ENCODE measurements at places on chromosomes 5 and 9.

DNA sequence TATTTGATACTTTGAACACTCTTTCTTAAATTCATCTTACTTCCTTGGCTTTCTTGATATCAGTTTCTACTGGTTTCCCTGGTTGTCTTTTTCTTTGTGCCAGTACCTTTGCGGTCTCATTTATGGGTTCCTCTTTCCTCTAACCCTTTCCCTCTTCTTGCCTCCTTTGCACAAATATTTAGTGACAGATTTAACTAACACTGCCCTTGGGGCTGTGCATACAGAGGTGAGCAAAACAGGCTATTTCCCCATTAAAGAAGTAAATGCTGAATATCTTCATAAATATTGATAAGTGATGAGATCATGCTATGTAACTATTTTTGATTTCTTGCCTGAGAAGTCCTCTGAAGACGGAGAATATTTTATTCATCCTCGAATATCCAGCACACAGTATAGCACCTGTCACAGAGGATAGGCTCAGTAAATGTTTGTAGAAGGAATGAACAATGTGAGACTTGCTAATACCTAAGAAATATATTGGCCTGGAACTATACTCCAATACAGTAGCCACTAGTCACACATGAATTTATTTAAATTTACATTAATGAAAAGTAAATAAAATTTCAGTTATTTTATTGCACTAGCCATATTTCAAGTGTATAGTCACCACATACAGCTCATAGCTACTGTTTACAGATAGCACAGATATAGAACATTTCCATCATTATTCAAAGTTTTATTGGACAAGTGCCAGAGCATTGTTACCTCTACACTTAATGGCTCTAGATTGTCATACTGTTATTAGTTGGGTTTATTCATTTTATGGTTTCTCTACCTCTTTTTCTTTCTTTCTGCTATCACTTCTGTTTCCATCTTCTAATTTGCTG is 90.4 kb downstream of the RIC1 start:
- DNase-seq, result no peak

GRCh38 chr9:86279839-86280238 is 2.5 kb downstream of the ISCA1 start:
- DNase-seq, result no peak

DNA sequence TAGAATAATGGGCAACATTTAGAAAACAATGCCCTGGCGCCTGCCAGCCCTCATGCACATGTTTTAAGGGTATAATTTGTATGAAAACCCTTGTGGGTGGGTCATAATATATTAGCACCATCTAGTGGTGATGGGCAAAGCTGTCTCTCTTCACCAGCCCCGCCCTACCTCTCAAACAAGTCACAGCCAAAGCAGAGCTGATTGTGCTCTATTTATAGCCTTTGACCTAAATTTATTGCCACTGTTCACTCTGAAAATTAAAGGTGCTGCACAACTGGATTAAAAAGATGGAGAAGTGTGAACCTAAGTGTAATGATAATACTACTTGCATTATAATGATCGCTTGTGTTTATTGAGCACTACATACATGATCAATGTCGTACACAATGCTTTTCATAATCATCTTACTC is 131.9 kb upstream of the ANKH start:
- peak; percentile 74 for DNase-seq

DNA sequence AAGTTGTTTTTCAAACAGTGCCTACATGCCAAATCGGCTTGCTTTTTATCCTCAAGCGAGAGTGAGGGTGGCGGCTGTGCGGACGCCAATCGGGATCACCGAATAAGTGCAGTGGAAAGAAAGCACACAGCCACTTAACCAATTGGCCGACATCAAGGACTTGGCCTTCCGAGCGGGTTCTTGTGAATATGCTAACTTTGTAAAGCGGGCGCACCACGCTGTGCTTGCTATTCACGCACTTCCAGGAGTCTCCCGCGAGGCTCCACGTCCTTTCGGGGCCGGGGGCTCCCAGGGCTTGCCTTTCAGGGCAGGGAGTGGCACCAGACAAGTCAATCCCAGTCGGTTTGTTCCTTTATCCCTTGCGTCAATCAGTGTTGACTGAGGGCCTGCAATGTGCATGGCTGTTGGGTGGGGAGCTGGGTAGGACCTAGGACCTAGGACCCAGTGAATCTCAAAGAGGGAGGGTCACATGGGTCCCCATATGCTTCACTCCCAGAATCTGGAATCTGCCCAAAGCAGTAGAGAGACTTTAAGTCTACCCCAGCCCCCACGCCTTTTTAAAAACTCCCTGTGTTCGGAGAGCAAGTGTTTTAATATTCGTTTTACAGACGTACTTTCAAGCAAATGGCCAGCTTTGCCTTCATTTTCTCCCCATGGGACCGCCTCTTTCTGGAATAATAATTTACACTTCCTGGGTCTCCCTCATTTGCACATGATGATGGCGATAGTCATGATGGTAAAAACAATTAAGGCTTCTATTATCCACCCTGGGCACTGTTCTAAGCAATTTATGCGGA is 2.0 kb upstream of the GCNT4 start:
- no peak for DNase-seq

- peak; percentile 97 for DNase-seq
Measured at GRCh38 chr5:154858297-154858971, at the start of gene CNOT8. TSS of gene CNOT8 (plus strand) at chr5:154858627. CDS start at chr5:154863279, 4,652 bp downstream.

DNA sequence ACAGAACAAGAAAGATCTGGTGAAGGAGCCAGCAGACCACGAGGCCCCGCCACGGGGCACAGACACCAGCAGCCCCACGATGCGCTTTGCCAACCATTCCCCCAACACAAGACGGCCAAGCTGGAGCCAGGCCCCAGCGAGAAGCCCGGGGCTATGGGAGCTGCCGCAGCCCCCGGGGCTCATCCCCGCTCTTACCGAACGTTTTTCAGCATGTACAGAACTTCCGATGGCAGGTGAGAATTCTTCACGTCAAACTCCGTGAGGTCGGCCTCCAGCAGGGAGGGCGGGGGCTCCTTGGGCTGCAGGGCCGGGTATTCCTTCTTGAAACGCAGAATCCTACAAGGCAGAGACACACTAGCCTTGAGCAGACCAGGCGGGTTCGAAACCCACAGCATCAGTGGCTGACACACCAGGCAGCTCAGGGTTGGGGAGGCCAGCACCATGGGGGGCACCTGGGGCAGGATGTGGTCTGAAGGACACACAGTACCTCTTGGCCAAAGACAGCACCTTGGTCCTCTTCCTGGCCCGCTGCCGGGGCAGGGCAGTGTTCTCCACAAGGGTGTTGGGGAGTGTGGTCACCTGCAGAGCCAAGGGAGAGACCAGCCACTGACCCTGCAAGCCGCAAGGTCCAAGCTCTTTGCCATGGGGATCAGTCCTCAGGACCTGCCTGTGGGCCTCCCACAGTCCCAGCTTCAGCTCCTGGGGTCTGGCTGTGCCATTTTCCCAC is 6.8 kb downstream of the PNPLA7 start:
- no peak for DNase-seq

GRCh38 chr5:168422431-168422830 is 63.8 kb upstream of the RARS1 start:
- DNase-seq, result no peak

- peak; percentile 71 for DNase-seq
Measured at GRCh38 chr9:124852829-124853531, at the start of gene WDR38. TSS of gene WDR38 (plus strand) at chr9:124853460. CDS start at chr9:124853532, 72 bp downstream.

DNA sequence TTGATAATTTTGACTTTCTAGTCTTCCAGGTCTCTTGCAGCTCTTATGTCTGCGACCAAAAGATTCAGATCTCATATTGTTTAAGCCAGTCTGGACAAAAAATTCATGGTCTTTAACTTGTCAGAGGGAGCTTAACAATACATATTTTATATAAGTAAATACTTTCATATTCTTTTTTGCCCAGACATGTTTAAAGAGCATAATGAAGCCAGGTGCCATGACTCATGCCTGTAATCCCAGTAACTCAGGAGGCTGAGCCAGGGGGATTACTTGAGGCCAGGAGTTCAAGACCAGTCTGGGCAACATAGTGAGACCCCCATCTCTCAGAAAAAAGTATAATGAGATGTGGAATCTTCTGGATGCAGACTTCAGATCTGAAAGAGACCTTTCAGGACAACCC is 69.8 kb downstream of the JMY start:
- DNase-seq, result no peak

DNA sequence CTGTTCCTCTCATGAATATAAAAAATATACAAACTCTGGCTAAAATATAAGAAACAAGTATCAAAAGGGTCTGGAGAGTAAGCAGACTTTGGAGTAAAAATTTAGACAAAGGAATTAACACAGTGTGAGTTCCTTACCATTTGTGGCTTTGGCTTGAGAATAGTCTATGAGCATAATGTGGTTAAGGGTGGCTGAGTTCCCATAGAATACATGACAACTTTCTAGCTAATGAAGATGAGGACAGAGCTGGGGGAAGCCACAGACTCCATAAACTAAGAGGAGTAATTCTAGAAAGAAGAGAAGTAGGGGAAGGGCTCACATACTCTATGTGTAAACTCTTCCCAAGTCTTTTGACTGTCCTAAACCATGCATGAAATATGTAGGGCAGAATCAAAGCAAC is 79.4 kb downstream of the CAAP1 start:
- DNase-seq, result no peak

DNA sequence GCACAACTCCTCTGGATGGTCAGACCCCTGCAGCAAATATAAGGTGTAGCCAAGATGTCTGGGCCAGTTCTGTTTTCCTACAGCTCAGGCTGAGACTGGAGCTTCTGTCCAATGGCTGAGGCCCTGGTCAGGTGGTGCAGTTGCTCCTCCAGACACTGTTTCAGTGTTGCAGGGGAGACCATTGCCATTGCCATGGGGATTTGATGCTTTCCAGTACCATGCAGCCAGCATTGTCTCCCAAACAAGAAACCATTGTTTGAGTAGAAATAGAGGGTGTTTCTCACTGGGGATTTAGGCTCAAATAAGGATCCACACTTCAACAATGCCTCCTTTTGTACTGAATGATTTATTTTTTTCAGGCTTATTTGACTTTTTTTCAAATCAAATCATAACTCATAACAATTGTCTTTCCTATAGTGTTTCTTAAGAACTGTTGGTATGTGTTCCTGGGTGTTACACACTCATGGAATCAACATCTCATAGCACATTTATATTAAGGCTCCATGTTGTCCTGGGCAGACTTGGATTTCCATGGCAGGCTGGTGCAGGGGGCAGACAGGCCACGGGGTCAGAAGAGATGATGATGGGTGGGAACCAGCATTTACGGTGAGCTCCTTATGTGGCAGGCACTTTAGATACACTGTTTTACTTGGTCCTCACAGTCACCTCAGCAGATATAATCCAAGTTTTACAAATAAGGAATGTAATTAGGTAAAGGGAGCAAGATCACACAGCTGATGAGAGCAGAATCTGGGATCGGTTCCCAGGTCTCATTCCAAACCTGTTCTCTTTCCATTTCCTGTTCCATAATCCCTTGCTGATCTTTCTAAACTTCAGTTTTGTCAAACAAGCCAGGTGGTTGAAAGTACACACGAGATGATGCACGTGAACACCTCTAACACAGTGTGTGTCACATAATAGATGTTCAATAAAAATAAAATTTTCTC is 95.9 kb upstream of the GNAQ start:
- no peak for DNase-seq

DNA sequence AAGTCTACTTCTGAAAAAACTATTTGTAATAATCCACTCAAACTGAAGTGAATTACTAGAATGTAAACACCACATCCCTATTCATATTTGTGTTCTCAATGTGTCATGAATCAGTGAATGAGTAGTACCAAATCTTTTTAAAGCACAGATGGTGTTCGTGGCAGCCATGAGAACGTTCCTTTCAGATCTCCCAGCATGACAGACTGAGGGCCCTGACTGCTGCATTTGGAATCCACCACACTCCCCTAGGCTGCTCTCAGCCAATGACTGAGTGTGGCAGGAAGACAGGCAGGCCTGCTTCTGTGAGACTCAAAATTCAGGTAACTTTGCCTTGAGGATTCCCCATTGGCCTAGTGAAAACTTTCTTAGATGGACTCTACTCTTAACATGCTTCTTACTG is 10.9 kb upstream of the JMY start:
- DNase-seq, result no peak

DNA sequence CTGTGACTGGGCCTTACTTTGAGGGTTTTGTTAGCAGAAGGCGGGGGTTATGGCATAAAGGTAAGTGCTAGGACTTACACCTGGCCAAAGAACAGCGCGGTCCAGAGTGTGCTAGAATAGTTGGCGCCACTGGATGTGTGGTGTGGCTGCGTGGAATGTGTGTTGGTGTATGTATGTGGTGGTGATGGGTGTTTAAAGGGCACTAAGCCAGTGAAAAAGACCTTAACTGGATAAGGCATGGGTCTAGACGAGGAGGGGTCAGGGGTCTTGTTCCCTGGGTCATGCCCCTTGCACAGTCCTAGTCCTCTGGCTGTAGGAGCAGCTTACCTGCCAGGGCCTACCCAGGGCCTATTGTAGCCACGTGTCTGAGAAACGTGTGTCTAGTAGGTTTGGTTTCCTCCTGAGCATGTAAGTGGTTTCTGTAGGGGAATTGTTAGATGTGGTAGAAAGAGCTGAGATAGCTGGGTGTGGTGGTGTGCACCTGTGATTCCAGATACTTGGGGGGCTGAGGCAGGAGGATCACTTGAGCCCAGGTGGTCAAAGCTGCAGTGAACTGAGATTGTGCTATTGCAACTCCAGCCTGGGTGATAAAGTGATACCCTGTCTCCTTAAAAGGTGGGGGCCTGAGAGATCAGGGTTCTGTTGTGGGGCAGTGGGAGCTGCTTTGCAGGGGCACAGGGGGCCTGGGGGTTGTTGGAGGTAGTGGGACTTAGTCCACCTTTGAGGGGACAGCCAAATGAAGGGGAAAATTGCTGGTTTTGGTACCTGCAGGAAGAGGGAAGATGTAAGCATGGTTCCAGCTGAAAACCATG is 55.2 kb downstream of the HSPA4 start:
- peak; percentile 23 for DNase-seq

DNA sequence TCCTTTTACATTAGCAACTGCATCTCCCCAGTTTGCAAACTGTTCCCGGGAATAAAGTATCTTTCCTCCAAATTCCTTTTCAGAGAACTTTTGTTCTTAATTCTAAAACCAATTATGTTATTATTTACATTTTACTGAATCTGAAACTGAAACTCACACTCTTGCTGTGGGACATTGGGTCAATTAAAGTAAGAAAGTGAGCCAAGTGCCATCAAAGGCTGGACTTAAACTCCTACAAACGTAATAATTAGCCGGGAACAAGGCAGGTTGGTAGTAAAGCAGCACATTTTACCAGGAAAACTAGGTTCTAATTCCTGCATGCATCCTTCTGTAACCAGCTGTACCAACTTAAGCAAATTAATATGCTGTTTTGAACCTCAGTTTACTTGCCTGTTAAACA is 328.2 kb upstream of the ZNF462 start:
- DNase-seq, result no peak

DNA sequence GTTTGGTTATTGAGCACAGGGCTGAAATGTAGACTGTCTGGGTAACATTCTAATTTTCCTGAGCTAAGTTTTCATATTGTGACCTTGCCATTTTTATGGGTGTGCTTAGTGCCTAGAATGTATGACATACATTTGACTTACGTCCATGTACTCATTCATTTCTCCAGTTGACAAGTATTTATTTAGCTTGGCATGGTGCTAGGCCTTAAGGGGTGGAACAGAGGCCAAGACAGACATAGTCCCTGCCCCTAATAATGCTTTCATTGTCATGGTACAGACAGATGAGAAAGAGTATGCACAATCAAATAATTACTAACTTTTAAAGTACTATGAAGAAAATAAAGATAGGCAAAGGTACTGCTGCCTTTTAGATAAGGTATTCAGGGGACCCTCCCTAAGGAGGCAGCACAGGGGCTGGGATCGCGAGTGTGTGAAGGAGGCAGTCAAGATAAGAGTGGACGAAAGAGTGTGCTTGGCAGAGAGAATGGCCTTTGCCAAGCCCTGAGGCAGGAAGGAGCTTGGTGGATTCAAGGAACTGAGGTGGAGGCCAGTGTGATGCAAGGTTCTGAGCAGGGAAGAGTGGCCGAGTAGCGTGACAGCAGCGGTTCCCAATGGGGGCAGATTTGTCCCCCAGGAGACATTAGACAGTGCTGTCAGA is 128.0 kb downstream of the PIP5K1B start:
- no peak for DNase-seq

All from CD4-positive, CD25-positive, alpha-beta regulatory T cell (primary cell).